NCI-H345 (cell line): ENCODE measurements at places on chromosomes 4 and X.

DNA sequence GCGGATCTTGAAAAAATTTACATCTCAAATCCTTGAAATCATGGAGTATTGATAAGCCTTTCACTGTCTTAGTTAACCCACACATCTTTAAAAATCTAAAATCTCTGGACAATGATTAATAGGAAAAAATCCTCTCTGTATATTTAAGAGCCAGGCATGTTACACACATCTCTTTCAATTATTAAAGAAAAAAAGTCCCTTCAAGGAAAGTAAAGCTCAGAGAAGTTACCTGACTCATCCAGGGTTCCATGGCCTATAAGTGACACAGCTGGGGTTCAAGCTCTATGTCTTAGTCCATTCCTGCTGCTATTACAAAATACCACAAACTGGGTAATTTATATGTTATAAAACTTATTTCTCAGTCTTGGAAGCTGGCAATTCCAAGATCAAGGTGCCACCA lies 14.2 kb upstream of the FGF16 start:
- DNase-seq, result no peak

- no peak for DNase-seq
Observed at GRCh38 chr4:75679876-75680575, 6.8 kb upstream of the G3BP2 start.

DNA sequence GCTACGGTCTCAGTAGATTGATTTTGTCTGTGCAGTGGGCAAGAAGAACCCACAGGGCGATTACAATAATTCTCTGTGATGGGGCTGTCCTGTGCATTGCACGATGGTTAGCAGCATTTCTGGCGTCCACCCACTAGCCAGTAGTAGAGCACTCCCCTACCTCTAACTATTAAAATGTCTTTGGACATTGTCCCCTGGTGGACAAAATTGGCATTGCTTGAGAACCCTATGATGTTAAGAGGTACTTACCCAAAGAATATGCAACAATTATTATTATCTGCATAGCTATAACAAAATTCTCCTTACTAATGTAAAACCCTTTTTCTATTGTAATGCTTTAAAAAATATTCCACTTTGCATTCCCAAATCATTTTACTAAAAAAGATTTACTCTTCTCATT lies 109.5 kb upstream of the VCX3A start:
- DNase-seq, result no peak

- peak; percentile 3 for DNase-seq
Observed at GRCh38 chrX:143788265-143788664, 67.7 kb upstream of the SPANXN2 start.

- DNase-seq, result no peak
Observed at GRCh38 chrX:15277604-15278003, 7.7 kb upstream of the ASB9 start.

GRCh38 chr4:7210824-7211223 lies 18.5 kb downstream of the SORCS2 start:
- no peak for DNase-seq

DNA sequence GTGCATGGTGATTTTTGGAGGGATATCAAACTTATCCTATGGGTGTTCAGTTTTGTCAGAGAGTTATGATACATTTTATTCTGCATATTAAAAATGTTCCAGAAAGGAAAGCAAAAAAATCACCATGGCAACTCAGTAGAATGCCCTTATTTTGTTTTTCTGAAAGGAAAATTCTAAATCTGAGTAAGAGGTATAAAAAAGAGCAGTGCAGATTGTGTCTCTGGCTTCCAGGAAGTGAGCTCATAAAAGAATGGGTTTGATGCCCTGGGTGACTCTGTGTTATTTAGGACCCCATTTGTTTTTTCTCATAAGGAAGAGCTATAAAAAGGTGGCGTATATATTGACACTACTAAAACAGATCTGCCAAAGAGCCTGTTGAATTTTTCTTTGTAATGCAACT lies 128.8 kb downstream of the UCHL1 start:
- DNase-seq, result no peak

- DNase-seq, result no peak
Observed at GRCh38 chr4:384311-385010, 46.8 kb downstream of the ZNF141 start.

DNA sequence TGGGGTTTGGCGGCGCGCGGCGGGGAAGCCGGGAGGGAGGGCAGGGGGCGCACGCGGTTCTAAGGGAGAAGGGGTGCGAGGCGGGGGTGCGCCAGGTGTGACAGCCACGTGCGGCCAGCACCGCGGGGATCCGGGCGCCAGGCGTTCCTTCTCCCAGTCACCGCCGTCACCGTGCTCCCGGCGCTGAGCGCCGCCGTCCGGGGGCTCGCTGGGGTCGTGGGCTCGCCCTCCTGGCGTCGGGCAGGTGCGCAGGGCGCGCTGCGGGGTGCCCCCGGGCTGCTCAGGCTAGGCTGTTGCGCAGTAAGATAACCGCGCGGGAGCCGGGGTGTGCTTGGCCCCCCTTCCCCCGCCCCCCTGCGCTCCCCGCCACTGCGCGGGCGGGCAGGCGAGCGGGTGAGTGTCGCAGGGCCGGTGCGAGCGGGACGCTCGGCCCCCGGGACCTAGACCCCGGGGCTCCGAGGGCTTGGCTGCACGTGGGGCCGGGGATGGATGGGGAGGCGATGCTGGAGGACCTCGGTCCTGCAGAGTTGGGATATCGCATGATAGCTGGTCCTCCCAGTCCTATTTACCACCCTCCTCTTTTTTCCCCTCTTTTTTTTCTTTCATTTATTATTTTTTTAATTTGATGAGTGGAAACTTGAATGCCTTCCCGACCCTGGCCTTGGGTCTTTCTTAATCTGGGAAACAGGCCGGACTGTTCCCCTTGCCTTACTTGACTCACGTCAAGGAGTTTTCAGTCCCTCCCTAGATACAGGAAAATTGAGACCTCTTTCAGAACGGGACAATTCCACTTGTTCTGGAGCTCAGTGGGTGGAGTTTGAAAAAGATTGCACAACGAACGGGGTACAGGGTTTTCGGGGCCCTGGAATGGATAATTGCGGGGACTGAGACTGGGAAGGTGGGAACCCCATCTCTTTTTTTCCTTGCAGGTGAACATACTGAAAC lies 797 bp downstream of the TXLNG start:
- peak; percentile 55 for DNase-seq

- DNase-seq, result no peak
Observed at GRCh38 chr4:164700471-164700870, 53.5 kb upstream of the SMIM31 start.

GRCh38 chrX:49040376-49040955 lies 2.7 kb downstream of the TFE3 start:
- no peak for DNase-seq

DNA sequence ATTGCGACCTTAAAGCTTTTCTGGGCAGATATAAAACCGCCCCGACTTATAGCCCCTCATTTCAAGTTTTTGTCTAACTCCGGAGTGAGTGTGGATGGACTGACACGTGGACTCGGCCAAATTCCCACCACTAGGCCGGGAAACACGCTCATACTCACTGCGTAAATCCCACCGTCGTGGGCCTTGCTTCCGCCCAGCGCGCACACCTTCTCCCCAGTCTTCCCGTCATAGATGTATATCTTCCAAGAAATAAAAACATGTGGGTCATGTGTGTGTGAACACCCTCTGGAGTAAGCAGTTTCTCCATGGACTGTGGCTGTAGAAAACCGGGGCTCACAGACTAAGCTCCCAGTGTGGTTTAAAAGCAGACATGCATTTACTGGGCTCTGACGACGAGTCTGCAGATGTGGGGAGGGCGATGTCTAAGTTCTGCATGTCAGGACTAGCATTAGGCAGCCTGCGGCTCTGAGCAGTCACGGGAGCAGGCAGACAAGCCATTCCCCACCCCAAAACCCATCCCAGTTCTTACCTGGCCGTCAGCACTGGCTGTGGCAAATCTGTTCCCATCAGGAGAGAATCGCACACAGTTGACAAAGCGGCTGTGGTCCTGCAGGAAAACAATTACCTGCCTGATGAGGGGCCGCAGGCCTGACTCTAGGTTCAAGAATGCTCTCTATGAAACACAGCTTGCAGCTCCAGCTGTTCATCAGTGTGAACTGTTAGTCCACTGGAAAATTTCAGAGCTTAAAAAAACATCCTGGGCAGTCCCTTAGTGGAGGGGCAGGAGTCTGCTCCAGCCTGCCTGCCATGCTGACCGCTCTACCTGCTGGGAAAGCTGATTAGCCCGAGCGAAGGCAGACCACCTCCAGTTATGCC lies 28.2 kb downstream of the WDR1 start:
- DNase-seq, result no peak

DNA sequence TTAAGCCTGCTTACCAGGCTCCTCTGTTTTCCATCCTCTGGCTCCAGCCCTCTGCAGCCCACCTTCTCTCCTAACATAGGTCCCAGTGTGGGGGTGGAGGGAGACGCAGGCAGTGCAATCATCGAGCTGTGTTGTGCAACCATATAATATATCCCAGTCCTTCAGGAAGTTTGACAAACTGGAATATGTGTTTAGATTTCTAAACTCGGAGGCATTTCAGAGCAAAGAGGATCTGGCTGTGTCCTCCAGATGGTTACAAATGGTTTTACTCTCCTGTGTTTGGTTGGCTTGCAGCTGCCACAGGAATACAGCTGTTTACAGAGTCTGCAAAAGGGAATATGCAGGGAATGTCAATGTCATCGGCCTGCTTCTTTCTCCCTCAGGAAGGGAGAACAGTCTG lies 195.3 kb upstream of the LNX1 start:
- DNase-seq, result no peak

- DNase-seq, result no peak
Observed at GRCh38 chrX:88366314-88366713, 380.7 kb upstream of the CPXCR1 start.

DNA sequence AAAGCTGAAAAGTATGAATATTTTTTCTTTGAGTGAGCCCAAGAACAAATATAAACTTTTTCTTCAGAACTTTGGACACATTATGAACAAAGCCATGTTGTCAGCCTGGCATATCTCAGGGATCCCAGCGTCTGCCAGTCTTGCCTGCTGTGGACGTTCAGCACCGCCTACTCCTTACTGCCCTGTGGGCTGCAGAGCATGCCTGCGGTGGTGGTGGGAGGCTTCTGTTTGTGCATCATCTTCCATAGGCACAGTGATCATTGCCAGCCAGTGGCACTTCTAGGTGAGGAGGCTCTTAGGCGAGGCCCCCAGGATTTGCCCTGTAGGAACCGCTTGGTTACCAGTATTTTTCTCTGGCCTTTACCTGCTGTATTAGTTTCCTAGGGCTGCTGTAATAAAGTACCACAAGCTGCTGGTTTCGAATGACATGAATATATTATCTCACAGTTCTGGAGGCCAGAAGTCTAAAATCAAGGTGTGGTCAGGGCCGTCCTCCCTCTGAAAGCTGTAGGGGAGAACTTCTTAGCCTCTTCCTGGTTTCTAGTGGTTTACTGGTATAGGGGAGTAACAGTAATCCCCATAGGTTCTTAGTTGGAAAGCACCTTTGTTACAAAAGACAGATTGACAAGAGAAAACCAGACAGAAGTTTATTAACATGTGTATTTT lies 15.4 kb downstream of the ANXA3 start:
- DNase-seq, result no peak

DNA sequence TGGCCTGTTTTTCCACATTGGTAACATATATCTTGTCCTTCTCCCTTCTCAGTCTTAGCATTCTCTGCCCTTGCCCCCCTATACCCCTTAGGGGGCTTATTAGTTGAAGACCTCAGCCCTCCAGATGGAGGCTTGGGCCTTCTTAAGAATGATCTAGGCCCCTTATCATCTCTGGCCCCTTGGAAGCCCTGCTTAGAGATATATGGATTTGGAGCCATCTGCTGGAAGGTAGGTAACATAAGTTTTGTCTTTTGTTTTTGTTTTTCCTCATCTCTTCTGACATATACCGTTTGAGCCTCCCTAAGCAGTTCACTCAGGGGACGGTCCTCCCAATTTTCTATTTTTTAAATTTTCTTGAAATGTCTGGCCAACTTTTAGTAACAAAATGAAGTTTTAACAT lies 48.3 kb upstream of the NAP1L2 start:
- DNase-seq, result no peak

- no peak for DNase-seq
Observed at GRCh38 chrX:87664381-87664780, 146.8 kb downstream of the KLHL4 start.

DNA sequence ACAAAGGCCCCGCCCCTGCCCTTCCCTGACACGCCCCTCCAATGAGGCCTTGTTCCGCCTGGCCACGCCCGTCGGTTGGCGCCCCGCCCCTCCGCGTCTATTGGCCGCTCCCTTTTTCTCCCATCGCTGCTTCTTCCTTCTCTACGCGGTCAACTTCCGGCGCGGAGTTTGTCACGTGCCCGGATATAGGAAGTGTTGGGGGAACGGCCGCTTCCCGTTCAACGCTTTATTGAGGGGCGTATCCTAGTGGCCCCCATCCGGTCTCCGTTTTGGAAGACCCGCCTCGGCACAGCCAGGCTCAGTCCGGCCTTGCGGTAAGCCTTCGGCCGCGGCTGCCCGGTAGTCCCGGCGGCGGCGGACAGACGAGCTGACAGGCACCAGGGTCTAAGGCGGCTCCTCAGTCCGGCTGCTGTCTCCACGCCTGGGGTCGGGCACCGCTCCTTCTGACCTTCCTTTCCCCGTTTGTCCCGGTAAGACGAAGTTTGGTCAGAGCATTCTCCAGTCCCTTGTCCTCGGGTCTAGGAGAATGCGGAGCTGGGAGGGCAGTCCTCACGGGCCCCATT lies at the start of gene EXOC1:
Gene EXOC1, plus strand, starts transcription at position 165 of the 563 bp plus-strand sequence. CDS start 4,676 bp downstream, outside the sequence.
- DNase-seq, result peak; percentile 96

DNA sequence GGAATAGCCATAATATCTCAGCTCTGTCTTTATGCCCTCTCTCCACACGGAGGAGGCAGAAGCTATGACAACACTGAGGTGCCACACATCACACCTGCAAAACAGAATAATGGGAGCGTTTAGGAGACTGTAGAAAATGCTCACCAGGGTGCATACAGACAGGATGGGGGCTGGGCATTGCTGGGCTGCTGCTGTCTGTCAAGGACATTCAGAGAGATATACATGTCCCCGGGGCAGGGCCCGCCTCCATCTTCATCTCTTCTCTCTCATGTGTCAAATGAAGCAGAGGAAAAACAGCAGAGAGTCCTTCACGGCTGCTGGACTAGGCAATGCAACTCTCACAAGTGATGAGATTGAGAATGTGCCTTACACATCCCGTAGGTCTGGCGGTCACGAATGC lies 65.3 kb upstream of the DHRSX start:
- DNase-seq, result peak; percentile 4

- no peak for DNase-seq
Observed at GRCh38 chr4:46999566-46999965, 6.2 kb upstream of the GABRA4 start.

- DNase-seq, result no peak
Observed at GRCh38 chr4:82123934-82124333, 249.9 kb downstream of the HNRNPD start.

DNA sequence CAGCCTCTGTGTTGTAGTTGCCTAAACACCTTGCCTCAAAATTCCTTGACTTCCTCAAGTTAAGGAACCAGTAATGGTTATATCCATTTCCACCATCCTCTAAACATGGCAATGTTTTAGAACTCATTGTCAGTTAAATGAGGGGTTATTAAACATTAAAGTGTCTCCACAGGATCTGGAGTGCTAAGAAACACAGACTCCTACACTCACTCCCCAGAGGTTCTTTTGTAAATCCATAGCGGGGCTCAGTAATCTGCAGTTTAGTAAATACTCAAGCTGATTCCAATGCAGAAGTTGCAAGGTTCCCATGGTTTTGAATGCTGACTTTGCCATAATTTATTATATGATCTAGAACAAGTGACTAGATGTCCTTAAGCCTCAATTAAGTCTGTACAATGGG lies 245.5 kb downstream of the GPAT3 start:
- no peak for DNase-seq
